ENCODE measurements at places on chromosomes 1 and 21. TPM values are rescaled to one million over a fixed set of nuclear protein-coding genes. Genes with fewer than 3 reads are reported as not detected.

Gene ACTL8
- polyA plus RNA-seq, result not detected

Gene S100A10
- 141 TPM for polyA plus RNA-seq

Gene TSEN15
- 28.4 TPM for polyA plus RNA-seq

Gene IGSF3
- 3.6 TPM for polyA plus RNA-seq

Gene CLEC20A
- polyA plus RNA-seq, result not detected

Gene FCER1G
- polyA plus RNA-seq, result 0.34 TPM

Gene DDX20
- 5.3 TPM for polyA plus RNA-seq

Gene ANKRD45
- polyA plus RNA-seq, result 1.8 TPM

Gene RPS6KA1
- 8.3 TPM for polyA plus RNA-seq

Gene CLCNKB
- 0.41 TPM for polyA plus RNA-seq

Gene PRDX6
- polyA plus RNA-seq, result 270 TPM

Gene RO60
- polyA plus RNA-seq, result 10.6 TPM

Gene KCNA10
- not detected for polyA plus RNA-seq

Gene ITLN1
- polyA plus RNA-seq, result not detected

Gene TCHHL1
- not detected for polyA plus RNA-seq

Gene ATP6V1G3
- polyA plus RNA-seq, result not detected

Gene STYXL2
- not detected for polyA plus RNA-seq

Gene RAB42
- polyA plus RNA-seq, result 5.5 TPM

Gene PLK3
- polyA plus RNA-seq, result 82.8 TPM

Gene DNAI4
- polyA plus RNA-seq, result 1.9 TPM

Gene GRIK1
- polyA plus RNA-seq, result not detected

Gene MAP10
- polyA plus RNA-seq, result 0.45 TPM

Gene YY1AP1
- polyA plus RNA-seq, result 85.3 TPM

Gene GRIK3
- not detected for polyA plus RNA-seq

Gene APH1A
- 232 TPM for polyA plus RNA-seq

Gene FAM43B
- polyA plus RNA-seq, result not detected

Gene AMPD1
- not detected for polyA plus RNA-seq

Gene VANGL2
- 17.5 TPM for polyA plus RNA-seq

Gene TNNT2
- polyA plus RNA-seq, result 0.57 TPM

Gene GBP4
- not detected for polyA plus RNA-seq

Gene METTL18
- 1.7 TPM for polyA plus RNA-seq

Gene OR2T27
- not detected for polyA plus RNA-seq

Gene RNF186
- polyA plus RNA-seq, result not detected

Gene PGLYRP4
- not detected for polyA plus RNA-seq

Gene PLA2G5
- polyA plus RNA-seq, result not detected

Gene ZMYND12
- 0.45 TPM for polyA plus RNA-seq

Gene TRIM46
- 12.3 TPM for polyA plus RNA-seq

Gene C1QB
- polyA plus RNA-seq, result not detected

Gene MPL
- not detected for polyA plus RNA-seq

Gene LCE3E
- polyA plus RNA-seq, result not detected

Gene VWA5B1
- polyA plus RNA-seq, result not detected

Gene NOS1AP
- 0.03 TPM for polyA plus RNA-seq

Gene RGS1
- 0.05 TPM for polyA plus RNA-seq

Gene ZNF648
- not detected for polyA plus RNA-seq

Gene ACOT11
- 7.2 TPM for polyA plus RNA-seq

Gene MTHFR
- 7.6 TPM for polyA plus RNA-seq

Gene CRTC2
- 25.5 TPM for polyA plus RNA-seq

Gene PTPRC
- 0.11 TPM for polyA plus RNA-seq

Gene HFM1
- polyA plus RNA-seq, result 0.06 TPM

Gene ZNF593OS
- polyA plus RNA-seq, result not detected

Gene SPATA45
- 0.24 TPM for polyA plus RNA-seq

Gene LAX1
- 0.03 TPM for polyA plus RNA-seq

Gene MARK1
- 3.0 TPM for polyA plus RNA-seq
